ENCODE measurements at places on chromosomes 11 and 22.

DNA sequence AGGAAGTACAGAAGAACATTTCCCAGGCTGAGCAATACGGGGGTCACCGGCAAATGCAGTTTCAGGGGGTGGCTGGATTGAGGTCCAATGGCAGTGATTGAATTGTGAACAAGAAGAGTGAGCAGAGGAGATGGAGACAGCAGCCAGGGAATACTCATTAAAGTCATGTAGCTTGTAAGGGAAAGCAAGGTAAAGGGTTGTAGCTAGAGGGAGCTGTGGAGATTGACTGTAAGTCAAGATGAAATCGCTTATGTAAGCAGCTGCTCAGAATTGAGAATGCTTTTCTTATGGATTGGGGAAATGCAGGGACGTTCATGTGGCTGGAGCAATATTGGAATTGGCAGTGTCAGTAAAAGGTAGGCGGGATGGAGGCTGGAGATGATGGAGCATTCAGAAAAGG, 111.4 kb upstream of the TBCEL start:
- no peak for DNase-seq

DNA sequence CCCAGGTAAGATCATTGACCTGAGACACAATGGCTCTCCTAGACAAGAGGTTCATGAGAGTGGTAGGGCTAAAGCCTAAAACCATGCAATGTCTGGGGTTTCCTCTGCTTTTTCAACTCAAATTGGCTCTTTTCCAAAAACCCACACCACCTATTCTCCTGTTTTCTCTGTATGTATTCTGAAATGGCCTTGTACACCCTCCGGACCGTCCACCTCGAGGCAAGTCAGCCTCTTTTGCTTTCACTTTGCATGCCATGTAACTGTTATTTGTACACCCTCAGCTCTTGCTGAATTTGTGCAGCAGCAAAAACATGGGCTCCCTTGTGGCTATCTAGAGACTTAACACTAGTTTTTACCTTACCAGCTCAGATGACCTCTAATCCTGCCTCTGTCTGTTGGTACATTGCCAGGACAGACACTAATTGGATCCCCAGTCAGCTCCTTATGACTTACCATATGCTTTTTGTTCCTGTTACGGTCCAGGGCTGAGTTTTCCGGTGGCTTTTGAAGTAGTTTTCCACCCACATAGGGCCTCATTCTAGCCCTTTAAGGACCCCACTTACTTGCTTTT, 288.0 kb downstream of the SBF2 start:
- DNase-seq = no peak

DNA sequence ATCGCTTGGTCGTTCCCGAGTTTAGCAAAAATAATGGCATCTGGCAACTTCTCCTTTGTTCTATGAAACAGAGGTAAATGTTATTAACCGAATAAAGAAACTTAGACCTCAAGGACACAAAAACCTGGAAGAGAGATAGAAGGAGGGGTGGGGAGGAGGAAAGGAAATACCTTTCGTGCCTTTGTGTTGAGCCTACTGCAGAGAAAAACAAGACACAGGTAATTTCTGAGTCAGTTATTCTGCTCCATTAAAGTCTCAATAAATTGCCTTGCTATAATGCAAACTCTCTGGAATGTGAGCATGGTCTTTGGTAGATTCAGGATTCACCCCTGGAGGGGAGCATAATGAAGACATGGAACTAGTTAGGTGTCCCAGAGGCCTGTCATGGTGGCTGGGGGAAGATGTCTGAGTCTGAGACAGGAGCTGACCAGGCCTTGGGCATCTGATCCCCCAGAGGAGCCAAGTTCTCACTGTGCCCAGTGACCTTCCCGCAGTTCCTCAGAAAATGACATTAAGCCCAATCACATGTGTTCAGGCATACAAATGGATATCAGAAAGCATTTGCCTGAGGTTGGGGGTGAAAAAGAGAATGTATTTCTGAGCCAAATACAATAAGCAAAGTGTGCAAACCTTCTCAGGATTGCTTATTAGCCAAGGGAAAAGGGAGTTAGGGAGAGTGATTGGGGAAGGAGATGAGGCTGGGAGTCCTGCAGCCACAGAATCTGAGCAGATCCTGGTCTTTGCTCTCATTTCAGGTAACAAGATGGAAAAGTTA, 72.6 kb upstream of the CADM1 start:
- DNase-seq = no peak

DNA sequence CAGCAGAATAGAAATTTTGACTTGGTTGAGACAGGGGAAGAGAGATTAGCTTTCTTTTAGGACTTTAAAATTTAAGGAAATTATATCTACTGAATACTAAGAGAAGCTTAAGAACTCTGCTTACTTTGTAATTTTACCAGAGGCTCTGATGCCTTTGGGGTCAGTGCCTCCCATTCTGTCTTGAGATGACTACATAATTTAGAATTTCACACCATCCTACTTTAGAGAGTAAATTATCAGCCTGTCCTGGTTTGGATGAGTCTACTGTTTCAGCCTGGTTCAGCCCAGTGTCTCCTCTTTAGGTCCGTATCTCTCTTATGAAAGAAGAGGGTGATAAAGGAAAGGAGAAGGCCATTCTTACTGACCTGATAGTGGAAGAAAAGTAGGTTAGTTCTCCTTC, 9.8 kb downstream of the NUCB2 start:
- DNase-seq = no peak

GRCh38 chr11:15114501-15115475, at the start of gene INSC:
INSC (plus strand) TSS chr11:15114923; CDS start chr11:15149175, 34,252 bp downstream.
- no peak for DNase-seq

DNA sequence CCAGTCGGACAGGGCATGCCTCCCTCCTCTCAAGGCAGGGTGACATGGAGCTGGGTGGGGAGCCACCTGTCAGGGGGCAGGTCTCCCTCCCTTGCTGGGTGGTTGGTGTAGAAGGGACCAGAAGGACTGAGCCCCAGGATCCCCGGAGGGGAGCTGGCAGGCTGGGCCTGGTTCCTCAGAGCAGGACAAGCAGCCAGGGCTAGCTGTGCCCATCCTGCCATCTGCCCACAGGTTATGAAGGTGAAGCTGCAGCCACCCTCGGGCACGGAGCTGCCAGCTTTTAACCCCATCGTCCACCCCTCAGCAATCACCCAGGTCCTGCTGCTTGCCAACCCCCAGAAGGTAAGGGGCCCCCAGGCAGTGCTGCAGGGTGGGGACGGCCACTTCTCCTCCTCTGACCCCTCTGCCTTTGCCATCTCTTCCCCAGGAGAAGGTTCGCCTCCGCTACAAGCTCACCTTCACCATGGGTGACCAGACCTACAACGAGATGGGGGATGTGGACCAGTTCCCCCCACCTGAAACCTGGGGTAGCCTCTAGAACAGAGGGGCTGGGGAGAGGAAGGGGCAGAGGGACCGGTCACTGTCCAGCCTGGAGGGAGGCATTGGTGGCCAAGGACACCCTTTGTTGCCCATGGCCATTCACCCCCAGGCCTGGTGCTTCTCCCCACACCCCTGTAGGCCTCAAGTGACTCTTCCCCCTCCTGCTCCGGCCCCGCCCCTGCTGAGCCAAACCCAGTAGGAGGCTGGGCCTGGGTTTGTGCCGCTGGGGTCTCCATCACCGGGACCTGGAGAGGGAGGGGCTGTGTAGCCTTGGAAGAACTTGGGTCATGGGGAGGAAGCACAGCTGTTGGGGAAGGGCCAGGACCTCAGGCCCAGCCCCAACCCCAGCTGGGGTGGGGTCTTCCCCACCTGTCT, 7.0 kb upstream of the SH3BP1 start:
- DNase-seq = no peak

DNA sequence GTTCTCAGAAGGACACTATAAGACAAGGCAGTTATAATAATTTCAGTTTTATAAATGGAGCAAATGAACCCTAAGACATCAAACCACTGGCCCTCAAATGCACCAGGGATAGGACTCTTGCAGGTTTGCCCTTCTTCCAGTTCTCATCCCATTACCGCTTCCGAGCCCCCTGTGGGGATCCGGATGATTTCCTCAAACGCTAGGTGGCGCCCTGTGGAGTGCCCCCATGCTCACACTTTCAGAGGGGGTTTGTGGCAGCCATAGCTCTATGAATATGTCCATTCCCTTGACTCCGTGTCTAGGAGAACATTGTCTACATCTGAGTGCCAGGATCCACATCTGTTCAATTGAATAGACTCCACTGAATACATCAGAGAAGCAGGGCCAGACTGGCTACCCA, 816.3 kb downstream of the NTM start:
- no peak for DNase-seq

- DNase-seq = no peak
These were observed 6.3 kb upstream of the LRRC32 start for GRCh38 chr11:76676636-76677457.

GRCh38 chr11:66685276-66686099, 7.8 kb upstream of the RBM4B start:
- no peak for DNase-seq

GRCh38 chr22:19639610-19640135, 74.6 kb upstream of the SEPTIN5 start:
- DNase-seq = no peak

GRCh38 chr11:13661074-13661623, 7.3 kb upstream of the FAR1 start:
- DNase-seq = no peak

GRCh38 chr22:45238957-45239680, 1.6 kb downstream of the KIAA0930 start:
- no peak for DNase-seq

GRCh38 chr22:42635531-42635930, 4.9 kb downstream of the ATP5MGL start:
- DNase-seq = no peak

- no peak for DNase-seq
These were observed 10.9 kb upstream of the CCND1 start for GRCh38 chr11:69630017-69630416.

DNA sequence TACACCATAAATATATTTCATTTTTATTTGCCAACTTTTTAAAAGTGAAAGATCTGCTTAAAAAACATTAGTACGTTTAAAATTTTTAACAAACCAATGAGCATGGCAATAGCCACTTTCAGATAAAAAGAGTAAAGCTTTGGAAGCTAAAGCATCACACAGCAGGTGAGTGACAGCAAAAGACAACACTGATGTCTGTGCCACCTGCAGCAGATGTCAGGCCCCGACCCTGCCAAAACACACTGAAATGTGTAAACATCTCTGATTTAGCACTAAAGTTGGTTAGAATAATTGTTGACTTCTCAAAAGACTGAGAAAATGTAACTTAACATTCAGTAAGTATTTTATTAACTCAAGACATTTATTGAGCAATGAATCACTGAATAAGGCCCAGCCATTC, 232.9 kb downstream of the DLG2 start:
- DNase-seq = no peak

DNA sequence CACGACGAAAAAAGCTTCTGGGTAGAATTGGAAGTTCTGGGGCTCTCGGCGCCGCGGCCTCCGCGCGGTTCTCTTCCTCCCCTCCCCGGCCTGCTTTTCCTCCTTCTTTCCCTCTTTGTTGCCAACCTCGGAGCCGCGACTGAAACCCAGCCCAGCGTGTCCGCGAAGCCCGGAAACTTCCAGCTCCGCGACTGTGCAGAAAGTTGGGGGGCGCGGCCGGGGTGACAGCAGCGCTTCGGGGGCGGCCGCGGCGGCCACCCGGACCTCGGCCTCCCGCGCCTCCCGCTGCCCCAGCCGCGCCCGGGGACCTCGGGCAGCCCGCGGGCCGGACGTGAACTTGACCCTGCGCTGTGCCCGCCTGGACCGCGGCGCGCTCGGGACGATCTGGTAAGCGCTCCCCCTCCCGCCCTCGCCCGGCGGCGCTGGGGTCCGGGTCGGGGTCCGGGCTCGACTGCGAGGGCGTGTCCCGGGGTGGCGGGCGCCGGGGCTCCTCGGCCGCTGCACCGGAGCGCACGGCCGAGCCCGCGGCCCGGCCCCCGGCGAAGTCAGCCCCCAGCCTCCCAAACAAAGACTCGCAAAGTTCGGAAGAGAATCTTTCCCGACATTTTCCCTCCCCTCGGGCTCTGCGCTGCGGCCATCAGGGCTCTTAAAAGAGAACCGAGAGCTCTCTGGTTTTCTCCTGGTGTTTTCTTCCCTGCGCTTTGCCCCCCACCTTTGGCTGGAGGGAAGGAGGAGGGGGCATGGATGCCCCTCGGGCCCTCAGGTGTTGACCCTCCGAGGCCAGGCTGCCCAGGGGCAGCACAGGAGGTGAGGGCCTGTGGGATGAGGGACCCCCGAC, 67.9 kb upstream of the WNT7B start:
- no peak for DNase-seq

- no peak for DNase-seq
These were observed 37.2 kb upstream of the MOB2 start for GRCh38 chr11:1523779-1524178.

GRCh38 chr22:25551396-25551795, 13.1 kb upstream of the GRK3 start:
- DNase-seq = no peak

- no peak for DNase-seq
These were observed 1.0 kb downstream of the PIM3 start for GRCh38 chr22:49961601-49962011.

GRCh38 chr22:19885841-19886592, 31.3 kb upstream of the GNB1L start:
- DNase-seq = no peak

DNA sequence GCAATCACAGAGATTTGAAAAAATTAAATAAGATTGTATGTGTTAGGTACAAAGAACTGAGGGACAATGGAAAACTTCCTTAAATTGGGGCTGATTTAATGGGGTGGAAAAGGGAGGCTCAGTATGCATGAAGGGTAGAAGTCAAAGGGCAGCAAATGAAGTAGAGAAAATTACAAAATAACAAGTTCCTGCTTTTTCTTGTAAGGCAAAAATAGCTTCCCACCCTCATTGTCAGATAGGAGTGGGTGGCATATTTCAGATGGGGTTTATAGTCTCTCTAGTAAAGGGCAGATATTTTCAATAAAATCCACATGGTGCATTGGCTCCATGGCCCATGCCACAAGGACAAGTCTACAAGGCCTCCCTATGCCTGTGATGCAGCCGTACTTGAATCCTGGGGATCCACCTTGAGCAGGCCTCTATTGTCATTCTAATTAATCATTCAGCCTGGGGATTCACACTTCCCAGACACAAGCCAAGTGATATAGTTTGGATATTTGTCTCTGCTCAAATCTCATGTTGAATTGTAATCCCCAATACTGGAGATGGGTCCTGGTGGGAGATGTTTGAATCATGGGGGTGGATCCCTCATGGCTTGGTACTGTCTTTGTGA, 36.7 kb upstream of the SESN3 start:
- no peak for DNase-seq

DNA sequence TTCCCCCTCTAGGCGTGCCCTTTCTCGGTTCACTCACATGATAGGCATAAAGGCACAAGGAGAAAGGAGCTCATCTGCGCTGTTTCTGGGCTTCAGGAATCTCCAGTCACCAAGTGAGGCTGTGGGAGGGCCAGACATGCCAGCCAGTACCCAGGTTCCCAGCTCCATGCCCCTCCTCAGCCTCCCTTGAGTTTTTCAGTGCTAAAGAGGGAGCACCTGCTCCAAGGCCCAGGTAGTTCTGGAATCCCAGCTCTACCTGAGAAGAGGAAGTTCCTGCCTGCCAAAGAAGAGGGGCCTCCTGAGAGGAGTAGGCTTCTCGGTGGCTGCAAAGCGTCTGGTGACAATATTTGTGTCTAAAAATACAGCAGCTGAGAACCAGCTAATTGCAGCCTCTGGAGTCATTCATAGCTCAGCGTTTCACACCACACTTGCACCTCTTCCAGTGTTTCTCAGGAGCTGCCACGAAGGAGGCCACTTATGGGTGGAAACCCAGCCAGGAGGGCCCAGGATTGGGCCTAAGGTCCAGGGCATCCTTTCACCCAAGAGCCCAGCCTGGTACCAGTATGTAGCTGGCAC, 197.4 kb downstream of the TRIM29 start:
- no peak for DNase-seq

Data from activated CD4-positive, alpha-beta T cell treated with anti-CD3 and anti-CD28 coated beads, Interleukin-2, amount 50 U/mL, for 4 hours (primary cell).